ENCODE measurements at places on chromosomes 7 and 10.

DNA sequence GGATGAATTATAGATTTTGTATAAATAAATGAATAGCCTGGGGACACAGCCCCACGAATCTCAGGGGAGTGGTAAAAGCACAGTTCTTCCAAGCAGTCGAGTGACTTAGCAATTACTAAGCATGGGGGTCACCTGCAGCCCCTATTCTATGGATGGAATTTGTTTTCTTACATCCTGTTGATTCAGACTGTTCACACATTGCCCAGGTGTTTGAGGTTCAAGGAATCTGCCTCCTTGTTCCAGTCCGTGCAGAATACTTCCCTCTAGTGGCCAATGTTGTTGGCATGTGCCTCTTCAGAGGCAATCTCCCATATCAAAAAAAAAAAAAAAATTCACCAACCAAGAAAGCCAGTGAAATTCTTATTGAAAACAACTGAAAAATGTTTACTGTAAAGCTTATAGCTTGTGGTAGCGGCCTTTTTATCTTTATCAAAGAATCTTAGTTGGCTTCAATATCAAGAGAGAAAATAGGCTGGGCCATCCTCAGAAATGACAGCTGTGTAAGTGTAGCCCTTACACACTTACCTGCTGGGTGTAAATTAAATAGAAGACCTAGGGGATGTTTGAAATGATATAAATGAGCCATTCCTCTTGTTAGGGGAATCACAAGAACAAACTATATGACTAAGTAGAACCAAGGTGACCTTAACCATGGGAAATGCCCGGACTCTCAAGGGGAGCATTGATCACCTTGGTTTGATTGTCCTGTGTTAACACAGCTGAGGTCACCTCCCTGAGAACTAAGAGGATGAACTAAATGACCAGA, 7.8 kb downstream of the LIPM start:
- peak; percentile 33 for DNase-seq

- DNase-seq, result no peak
These were observed 37.2 kb upstream of the GATA3 start for GRCh38 chr10:8017277-8017676.

DNA sequence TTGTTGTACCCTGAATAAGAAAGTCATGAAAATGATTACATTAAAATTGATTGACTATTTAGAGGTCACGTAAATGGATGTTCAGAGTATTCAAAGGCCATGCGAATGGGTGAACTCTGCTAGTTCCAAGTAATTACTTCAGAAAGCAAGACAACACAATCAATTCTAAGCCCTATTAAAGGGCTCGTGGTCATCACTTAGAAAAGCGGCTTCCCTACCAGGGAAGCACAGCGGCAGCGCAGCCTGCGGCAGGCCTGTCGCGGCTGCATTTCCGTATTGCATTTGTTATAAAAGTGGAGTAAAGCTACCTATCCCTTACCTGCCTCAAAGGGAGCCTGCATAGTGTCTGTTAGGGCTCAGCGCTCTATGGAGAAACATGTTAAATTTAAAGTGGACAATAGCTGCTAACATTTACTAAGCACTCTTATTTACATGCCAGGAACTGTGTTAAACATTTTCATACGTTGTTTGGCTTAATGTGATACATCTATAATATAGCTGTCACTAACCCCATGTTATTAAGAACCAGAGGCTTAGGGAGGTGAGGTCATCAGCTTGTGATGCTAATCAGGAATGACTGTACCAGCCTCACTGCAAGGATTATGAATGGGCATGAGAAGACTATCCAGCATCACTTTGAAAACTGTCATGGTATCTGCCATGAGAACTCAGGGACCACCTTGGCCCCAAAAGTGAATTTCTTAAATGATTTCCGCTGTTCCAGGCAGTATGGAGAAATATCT, 187.5 kb downstream of the CELF2 start:
- no peak for DNase-seq

DNA sequence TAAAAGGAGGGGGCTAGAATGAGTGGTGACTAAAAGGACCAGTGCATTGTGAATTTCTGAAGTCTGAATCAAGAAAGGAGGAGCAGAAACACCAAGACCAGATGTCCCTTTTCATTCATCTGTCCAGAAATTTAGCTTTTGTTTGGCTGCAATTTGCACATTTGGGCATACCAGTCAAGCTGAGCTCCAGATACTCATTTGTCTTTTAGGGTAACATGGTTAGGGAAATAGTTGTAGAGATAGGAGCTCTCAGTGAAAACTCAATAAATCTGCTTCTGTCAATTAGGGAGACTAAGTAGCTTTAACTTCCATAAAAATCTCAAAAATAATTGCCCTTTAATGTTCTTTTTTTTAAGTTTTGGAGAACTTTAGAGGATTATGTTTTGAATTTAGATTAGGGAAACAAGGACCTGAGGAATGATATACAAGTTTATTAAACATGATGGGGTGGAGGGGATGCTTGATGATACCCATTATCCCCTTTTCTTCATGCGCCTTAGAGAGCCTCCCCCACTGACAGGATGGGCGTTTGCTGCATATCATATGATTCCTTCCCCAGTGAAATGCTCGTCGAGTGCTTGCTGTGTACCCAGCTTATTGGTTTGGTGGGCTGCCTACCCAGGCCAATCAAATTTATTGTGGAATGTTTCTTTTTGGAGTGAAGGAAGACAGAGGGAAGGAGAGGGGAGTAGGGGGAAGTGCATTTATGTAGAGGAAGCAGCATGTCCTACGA, 50.7 kb upstream of the RPA3 start:
- DNase-seq, result no peak

- DNase-seq, result no peak
These were observed 82.1 kb upstream of the PDGFA start for GRCh38 chr7:601595-602340.

- no peak for DNase-seq
These were observed 103.2 kb downstream of the SORBS1 start for GRCh38 chr10:95458014-95458413.

- DNase-seq, result no peak
These were observed 3.9 kb upstream of the SPAG6 start for GRCh38 chr10:22341190-22341925.

GRCh38 chr10:58352956-58353610, 18.3 kb downstream of the UBE2D1 start:
- no peak for DNase-seq

- DNase-seq, result no peak
These were observed 151.4 kb upstream of the FERD3L start for GRCh38 chr7:19296617-19297016.

DNA sequence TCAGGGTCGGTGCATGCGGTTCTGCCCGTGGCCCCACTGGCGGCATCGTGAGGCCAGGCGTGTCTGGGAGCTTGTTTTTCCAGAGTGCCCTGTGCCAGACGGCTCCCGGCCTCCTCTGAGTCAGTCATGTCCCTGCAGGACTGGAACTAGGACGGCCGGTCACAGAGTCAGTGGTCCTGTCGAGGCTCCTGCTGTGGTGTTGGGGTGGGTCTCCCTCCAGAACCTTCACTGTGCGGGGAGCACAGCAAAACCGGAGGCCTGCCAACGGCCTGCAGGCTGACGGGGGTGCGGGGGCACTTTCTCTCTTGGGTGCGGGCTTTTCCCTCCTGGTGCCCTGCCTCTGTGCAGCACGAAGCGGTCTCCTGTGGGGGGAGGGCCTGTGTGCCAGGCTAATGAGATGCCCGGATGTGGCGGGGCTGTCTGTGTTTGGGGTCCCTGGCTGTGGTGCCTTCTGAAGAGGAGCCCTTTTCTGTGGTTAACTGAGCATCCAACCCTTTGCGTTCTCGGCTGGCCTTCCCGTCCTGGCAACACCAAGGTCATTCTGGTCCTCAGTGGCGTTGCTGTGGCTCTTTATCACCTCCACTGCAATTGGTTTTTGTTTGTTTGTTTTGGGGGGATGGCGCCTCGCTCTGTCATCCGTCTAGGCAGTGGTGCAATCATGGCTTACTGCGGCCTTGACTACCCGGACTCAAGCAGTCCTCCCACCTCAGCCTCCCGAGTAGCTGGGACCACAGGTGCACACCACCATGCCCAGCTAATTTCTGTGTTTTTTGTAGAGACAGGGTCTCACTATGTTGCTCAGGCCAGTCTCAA, 8.0 kb downstream of the GET4 start:
- DNase-seq, result no peak

DNA sequence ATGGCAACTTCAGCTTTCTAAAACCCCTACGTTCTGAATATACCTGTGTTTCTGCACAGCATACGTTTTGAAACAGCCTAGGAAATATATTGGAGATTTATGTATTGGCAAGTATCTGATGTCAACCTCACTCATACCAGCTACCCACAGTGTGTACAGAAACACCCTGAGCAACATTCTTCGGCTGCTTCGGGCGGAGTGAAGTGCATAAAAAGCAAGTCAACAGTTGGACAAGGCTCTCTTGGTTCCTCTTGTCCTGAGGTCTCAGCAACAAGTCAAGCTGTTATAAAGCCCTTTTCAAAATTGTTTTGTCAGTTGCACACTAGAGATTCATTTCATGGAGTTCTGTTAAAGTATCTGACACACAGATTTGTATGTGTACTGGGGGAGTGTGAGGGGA, 40.0 kb upstream of the PAPSS2 start:
- DNase-seq, result no peak

GRCh38 chr10:86535132-86535882, 13.7 kb upstream of the WAPL start:
- DNase-seq, result no peak

DNA sequence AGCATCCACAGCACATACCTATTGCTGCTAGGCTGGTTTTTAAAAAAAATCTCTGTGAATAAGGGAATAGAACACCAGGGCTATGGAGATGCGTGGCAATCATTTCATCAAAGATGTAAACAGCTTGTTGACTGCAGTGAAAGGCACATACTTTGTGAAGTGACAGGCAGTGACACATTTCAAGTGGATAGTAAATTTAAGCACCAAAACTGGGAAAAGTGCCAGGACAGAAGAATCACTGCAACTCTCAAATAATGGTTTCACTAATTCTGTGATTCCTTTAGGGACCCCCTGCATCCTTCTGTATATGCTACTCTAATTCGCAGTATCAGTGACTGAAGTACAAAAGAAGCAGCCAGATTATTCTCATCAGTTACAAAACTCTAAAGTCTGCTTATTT, 145.2 kb upstream of the KLF14 start:
- DNase-seq, result no peak

- DNase-seq, result peak; percentile 44
These were observed 538.5 kb downstream of the HTR7 start for GRCh38 chr10:90319188-90319914.

GRCh38 chr10:110762109-110762848, 109.4 kb upstream of the PDCD4 start:
- no peak for DNase-seq

DNA sequence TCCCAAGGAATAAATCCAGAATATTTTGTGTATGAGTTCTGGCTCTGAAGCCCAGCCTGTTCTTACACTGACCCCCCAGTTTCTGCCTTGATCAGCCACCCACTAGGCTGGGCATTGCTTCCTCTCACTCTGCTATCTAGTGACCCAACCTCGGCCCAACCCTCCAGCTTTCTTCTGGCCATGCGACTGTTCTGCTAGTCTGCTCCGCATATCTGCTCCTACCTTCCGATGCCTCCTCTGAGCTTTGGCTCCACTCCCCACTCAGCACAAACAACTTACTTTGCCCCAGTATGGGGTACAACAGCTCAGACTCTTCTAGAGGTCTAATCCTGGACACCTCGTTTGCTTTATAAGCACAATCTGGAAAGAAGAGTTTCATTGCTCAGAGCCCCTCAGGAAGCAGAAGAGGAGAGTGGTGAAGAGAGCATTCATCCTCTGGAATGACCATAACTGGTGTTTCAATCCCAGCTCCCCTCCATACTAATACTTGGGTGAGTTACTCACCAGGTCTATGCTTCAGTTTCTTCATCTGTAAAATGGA, 99.6 kb downstream of the NPSR1 start:
- DNase-seq, result no peak

DNA sequence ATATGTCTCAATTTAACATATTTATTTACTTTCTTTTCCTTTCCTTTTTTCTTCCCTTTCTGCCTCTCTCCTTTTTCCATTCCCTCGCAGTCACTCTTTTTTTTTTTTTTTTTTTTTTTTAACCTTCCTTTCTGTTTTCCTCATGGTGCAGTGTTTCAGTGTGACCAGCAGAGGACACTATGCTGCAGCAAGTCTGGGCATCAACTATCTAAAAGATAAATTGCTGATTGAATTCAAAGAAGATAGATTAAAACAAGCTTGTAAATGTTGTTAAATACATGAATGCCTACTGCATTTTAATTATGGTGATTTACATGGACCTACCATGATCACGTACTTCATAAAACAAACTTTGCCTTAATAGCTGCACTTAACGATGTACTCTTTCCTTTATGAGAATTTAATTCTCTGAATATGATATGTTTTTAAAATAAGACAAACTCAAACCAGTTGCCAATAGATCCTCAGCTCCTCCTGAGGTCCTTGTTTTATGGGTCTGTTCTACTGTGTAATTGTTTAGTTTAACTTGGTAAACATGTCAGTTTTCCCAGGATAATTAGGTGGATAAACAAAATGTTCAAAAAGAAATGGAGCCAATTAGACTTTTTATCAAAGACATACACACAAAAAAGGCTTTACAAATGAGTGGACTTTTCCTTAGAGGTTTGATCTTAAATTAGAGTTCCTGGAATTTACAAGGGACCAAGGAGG, 101.0 kb upstream of the AGR3 start:
- no peak for DNase-seq

DNA sequence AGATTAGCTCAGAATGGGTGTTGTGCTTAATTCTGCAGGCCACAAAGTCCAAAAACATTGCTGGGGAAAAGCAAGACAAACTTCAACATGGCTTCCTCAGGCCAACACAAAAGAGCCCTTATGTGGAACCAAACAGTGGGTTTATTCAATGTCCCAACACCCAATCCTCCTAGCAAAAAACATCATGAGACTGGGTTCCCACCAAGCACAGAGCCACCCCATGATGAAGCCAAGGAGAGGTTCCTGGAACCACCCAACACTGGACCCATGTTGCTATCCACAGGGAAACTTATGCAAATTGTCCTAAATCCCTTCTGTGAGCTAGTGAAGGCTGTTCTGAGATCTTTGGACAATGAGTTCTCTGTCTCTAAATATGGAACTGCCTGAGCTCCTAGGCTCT, 24.0 kb downstream of the SLC25A13 start:
- DNase-seq, result no peak

- no peak for DNase-seq
These were observed 335.4 kb downstream of the PTPRN2 start for GRCh38 chr7:158252081-158252836.

DNA sequence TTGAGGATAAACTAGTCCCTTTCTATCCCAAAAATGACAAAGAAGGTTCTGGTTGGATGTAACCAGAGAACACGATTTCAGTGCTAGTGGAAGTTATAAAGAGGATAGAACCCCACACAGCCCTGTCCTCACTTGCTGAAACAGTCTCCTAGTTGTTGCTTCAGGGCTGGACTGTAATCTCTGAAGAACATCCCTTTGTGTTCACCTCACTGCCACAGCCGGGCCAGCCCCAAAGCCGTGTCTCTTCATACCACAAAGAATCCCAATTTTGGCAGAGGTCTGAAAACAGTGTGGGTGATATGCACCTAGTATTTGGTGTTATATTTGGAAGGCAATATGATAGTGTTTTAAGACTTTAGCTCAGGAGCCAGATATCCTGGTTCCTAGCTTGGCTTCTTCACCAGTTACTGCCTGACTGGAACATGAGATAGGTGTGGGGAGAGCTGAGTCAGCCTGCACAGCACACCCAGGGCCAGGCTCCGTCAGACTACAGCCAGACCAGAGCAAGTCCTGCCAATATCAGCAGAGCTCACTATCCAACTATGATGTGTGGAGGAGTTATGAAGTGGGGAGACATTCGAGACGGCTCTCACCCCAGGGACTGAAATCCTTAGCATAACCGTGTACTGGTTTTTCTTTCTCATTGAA, 21.2 kb downstream of the CYP3A4 start:
- DNase-seq, result no peak
